ENCODE measurements at places on chromosomes 5 and 9. TPM values are rescaled to one million over a fixed set of nuclear protein-coding genes. Genes with fewer than 3 reads are reported as not detected.

- H3K27me3 ChIP-seq, result no peaks in the 10 kb centered on the region
- no peak overlapping the region for H3K4me3 ChIP-seq
- no peak for DNase-seq
- H3K27ac ChIP-seq, result no peak overlapping the region
Observed at GRCh38 chr5:61100437-61100836, 61.8 kb downstream of the SMIM15 start.

GRCh38 chr9:131583836-131584555, 38.7 kb downstream of the PRRT1B start:
- no peaks in the 10 kb centered on the region for H3K4me1 ChIP-seq
- no peak overlapping the region for H3K27ac ChIP-seq
- H3K4me3 ChIP-seq, result no peak overlapping the region
- peaks cover 75% of the 10 kb centered on the region for H3K36me3 ChIP-seq
- no peaks in the 10 kb centered on the region for H3K27me3 ChIP-seq

GRCh38 chr5:156241266-156241665, 85.7 kb upstream of the SGCD start:
- no peaks in the 10 kb centered on the region for H3K27me3 ChIP-seq
- DNase-seq, result no peak
- H3K36me3 ChIP-seq, result no peaks in the 10 kb centered on the region
- no peak overlapping the region for H3K27ac ChIP-seq
- H3K4me3 ChIP-seq, result no peak overlapping the region

- no peaks in the 10 kb centered on the region for H3K4me1 ChIP-seq
- no peak overlapping the region for H3K27ac ChIP-seq
- DNase-seq, result no peak
- H3K36me3 ChIP-seq, result no peaks in the 10 kb centered on the region
- no peak overlapping the region for H3K4me3 ChIP-seq
Observed at GRCh38 chr5:69300537-69301203, 31.9 kb downstream of the CCDC125 start.

- no peaks in the 10 kb centered on the region for H3K27me3 ChIP-seq
- H3K27ac ChIP-seq, result no peak overlapping the region
- no peaks in the 10 kb centered on the region for H3K36me3 ChIP-seq
- no peak overlapping the region for H3K4me3 ChIP-seq
- H3K4me1 ChIP-seq, result no peaks in the 10 kb centered on the region
- no peak for DNase-seq
Observed at GRCh38 chr5:108503986-108504385, 122.1 kb upstream of the FBXL17 start.

DNA sequence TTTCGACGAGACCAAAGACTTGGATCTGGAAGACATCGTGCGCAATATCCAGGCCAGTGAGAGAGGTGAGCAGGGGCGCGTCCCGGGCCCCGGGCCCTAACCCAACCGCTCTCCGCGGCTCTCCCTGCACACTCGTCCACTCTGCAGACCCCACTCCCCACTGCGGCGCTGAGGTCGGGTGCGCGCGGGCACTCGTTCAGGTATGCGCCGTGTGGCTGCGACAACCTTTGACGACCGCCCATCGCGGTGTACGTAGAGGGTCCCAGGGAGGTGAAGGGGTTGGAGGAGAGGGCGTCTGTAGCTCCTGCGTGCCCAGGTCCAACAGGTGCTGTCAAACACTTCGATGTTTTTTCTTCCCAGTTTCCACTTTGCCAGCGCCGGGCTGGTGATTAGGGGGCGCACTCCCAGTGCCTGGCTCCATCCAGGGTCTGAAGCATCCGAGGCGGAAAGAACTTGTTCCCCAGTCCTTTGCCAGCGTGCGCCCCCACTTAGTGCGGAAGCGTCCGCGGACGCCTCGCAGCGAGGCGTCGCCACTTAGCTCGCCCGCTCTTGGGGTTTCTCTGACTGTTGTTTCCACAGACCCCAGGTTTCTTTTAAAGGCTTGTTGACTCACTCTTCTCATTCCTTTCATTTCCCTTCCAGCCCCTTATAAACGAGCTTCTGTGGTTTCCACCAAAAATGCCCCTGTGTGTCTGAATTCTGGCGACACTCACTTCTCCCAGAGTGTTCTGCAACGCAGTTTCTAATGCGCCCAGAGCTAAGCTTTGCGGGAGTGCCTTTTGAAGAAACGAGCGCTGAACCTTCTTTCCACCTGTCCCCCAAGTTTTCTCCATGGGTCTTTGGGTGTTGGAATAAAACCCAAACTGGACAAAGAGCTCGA, 1.6 kb downstream of the NPR3 start:
- H3K4me3 ChIP-seq, result peak overlapping the region; percentile 63
- no peaks in the 10 kb centered on the region for H3K36me3 ChIP-seq
- no peak for DNase-seq
- H3K27ac ChIP-seq, result no peak overlapping the region

- no peak overlapping the region for H3K4me3 ChIP-seq
- H3K4me1 ChIP-seq, result peaks cover 19% of the 10 kb centered on the region
- no peaks in the 10 kb centered on the region for H3K36me3 ChIP-seq
- H3K27ac ChIP-seq, result peak overlapping the region; percentile 3
- peak; percentile 33 for DNase-seq
- no peaks in the 10 kb centered on the region for H3K27me3 ChIP-seq
Observed at GRCh38 chr5:170278611-170279458, 18.7 kb downstream of the LCP2 start.

- no peak for DNase-seq
- H3K27me3 ChIP-seq, result no peaks in the 10 kb centered on the region
- H3K4me3 ChIP-seq, result no peak overlapping the region
- no peak overlapping the region for H3K27ac ChIP-seq
- no peaks in the 10 kb centered on the region for H3K36me3 ChIP-seq
- H3K4me1 ChIP-seq, result peaks cover 4% of the 10 kb centered on the region
Observed at GRCh38 chr9:125409637-125410521, 148.3 kb downstream of the GAPVD1 start.

DNA sequence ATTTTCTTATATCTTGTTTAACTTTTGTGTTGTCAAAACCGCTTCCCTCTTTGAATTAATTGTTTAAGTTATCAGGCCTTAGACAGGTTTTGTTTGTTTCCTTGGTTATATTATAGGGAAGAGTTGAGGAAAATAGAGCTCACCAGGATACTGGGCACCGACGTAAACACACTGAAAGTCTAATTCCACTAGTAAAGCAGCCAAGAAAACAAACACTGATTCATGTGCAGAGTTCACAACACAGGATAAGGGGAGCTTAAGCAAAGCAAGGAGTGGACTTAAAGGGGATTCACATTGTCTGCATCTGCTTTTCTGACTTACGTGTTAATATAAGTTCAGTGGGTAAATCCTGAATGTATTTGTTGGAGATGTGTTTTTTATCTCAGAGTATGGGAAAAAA, 139.0 kb upstream of the CDH6 start:
- DNase-seq, result no peak
- no peaks in the 10 kb centered on the region for H3K27me3 ChIP-seq
- no peaks in the 10 kb centered on the region for H3K36me3 ChIP-seq
- no peak overlapping the region for H3K27ac ChIP-seq
- H3K4me3 ChIP-seq, result no peak overlapping the region

GRCh38 chr5:73654171-73654811, 28.3 kb downstream of the ARHGEF28 start:
- no peaks in the 10 kb centered on the region for H3K27me3 ChIP-seq
- no peaks in the 10 kb centered on the region for H3K4me1 ChIP-seq
- DNase-seq, result no peak
- H3K36me3 ChIP-seq, result no peaks in the 10 kb centered on the region

DNA sequence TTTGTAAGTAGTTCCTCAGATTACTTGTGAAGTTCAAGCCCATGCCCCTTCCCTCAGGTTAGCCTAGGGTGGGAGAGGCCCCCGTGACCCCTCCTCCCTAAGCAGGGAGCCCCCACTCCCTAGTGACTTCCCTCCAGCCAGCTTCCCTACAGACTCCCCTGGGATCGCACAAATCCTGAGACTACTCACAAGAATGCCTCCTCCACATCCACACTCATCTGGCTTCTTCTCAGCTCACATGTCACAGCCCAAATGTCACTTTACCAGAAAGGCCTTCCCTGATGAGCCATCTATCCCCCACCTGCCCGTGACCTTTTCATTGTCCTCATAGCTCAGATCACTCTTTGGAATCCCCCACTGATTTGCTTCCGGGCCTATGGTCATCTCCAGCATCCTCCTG, 96.7 kb upstream of the ARAP3 start:
- H3K27ac ChIP-seq, result no peak overlapping the region
- no peaks in the 10 kb centered on the region for H3K4me1 ChIP-seq
- no peaks in the 10 kb centered on the region for H3K27me3 ChIP-seq
- H3K36me3 ChIP-seq, result no peaks in the 10 kb centered on the region

DNA sequence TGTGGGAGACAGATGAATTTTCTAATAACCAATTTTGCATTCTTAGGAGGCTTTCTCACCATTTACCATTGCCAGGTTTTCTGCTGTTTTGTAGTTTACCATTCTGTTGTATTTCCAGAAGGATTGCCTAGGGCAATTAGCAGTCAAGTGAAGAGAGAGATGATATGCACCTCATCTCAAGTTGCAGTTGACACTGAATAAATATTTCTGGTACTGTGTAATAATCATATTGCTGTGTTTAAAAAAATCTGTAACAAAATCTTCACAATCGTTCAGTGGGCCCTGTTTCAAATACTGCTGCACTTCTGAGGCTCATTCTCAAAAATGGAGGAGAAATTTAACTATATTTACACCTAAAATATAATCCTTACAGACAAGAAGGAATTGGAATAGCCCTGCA, 706.1 kb upstream of the PTPRD start:
- H3K4me1 ChIP-seq, result no peaks in the 10 kb centered on the region
- H3K27ac ChIP-seq, result no peak overlapping the region
- no peaks in the 10 kb centered on the region for H3K36me3 ChIP-seq

DNA sequence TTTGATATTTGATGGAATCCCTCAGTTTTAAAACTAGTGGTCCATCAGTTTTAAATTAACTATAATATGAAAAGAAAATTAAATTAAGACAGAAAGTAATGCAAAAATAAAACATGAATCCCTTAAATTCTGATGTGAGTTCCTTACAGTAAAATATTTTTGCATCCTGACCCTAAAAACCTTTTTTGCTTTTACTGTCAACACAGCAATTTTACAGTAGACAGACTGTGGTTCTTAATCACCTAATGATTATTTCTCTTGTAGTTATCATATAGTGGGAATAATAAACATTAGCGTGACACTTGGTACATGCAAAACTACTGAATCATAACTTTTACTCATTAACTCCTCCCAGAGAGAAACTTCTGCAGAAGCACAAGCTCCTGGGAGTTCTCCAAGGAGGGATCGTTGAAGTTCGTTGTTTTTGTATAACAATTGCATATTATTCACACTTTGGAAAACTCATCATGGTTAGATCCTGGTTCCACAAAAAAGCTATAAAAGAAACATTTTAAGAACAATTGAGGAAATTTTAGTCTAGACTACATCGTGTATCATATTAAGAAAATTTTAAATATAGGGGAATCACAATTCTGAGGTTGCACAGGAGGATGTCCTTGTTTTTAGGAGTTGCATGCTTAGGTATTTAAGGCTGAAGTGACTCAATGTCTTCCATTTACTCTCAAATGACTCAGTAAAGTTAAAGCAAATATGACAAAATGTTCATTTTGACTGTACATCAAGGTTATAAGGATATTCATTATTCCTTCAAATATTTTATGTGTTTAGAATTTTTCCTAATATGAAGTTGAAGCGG, 88.2 kb upstream of the NIPAL4 start:
- no peaks in the 10 kb centered on the region for H3K36me3 ChIP-seq
- H3K4me3 ChIP-seq, result no peak overlapping the region
- H3K27me3 ChIP-seq, result no peaks in the 10 kb centered on the region
- DNase-seq, result no peak
- H3K27ac ChIP-seq, result no peak overlapping the region

DNA sequence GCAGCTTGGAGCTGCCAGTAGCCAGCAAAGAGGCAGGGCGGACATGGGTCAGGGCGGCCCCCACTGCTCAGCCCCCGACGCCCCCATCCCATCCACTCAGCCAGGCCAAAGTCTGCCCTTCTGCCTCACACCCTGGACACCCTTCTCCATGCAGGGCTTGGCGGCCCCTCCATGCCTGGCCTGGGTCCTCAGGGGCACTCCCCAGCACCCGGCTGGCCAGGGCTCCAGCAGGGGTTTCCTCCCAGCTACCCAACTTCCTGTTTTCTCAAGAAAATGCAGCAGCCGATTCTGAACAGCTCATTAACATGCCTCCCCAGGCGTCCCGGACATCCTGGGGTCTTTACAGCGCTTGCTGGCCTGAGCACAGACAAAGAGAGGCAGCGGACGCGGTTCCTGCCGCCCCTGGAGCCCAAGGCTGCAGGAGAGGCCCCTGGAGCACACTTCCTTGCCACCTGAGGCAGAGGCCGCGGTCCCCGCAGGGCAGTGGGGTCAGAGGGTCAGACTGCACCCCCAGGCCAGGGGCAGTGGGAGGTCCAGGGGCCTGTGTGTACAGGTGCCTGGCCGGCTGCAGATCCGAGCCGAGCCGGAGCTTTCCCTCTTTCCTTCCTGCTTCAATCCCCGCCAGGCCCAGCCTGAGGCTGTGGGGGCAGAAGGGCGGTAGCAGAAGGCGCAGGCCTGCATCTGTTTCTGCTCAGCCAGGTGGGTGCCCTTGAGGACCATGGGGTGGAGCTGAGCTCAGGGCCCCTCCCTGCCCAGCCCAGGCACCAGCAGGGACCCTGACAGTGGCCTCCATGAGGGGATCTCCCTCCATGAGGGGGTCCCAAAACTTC, 18.7 kb upstream of the NRARP start:
- H3K4me1 ChIP-seq, result no peaks in the 10 kb centered on the region
- peak; percentile 7 for DNase-seq
- H3K27ac ChIP-seq, result no peak overlapping the region
- peaks cover 8% of the 10 kb centered on the region for H3K27me3 ChIP-seq

DNA sequence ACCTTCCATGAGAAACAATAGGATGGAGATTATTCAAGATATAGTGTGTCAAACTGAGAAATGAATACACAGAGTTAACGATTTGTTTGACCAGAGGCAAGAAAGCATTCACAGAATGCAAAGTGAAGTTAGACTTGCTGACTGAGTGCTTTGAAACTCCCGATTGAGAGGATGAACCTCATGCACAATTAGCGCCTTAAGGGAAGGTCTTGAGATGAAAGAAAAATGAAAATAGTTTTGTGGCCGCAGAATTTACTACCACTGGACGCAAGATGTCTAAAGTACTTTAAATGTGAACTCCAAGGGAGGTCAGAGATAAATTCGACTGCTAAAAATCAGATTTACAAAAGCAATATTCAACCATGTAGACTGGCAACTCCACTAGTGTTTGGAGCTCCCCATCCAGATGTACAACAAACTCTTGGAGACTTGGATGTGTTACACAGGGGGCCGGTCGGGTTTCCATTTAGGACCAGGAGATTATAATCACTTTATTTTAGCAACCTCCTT, 707 bp upstream of the RIMOC1 start:
- H3K36me3 ChIP-seq, result no peaks in the 10 kb centered on the region
- H3K4me1 ChIP-seq, result peaks cover 29% of the 10 kb centered on the region
- no peak for DNase-seq
- no peaks in the 10 kb centered on the region for H3K27me3 ChIP-seq
- peak overlapping the region; percentile 86 for H3K27ac ChIP-seq

DNA sequence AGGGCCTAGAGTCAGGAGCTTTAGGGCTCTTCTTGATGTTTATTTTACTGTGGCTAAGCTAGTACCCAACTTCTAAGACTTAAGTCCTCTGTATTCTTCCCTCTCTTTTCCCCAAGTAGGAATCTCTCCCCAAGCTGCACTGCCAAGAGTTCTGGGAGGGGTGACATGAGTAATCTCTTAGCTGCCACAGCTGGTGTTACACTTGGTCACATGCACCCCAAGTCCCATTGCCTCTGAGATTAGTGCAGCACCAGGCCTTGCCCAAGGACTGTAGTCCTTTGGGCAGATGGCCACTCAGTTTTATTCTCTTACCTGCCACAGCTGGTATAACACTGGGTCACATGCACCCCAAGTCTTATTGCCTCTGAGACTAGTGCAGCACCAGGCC, 114.7 kb upstream of the RIOK2 start:
- H3K27ac ChIP-seq, result no peak overlapping the region
- no peaks in the 10 kb centered on the region for H3K4me1 ChIP-seq
- no peak for DNase-seq
- H3K4me3 ChIP-seq, result no peak overlapping the region
- no peaks in the 10 kb centered on the region for H3K27me3 ChIP-seq

The OGN gene
- polyA plus RNA-seq, result 21.1 TPM

The DNM1 gene
- 44.3 TPM for polyA plus RNA-seq

The SHISAL2B gene
- not detected for polyA plus RNA-seq

The GPR151 gene
- polyA plus RNA-seq, result not detected

Measured in adrenal gland (tissue), 19 donors.